Central memory CD4-positive, alpha-beta T cell (primary cell): ENCODE measurements at places on chromosomes 3 and 15.

- DNase-seq: peak; percentile 10
These were observed 26.4 kb downstream of the TYRO3 start for GRCh38 chr15:41585127-41586047.

DNA sequence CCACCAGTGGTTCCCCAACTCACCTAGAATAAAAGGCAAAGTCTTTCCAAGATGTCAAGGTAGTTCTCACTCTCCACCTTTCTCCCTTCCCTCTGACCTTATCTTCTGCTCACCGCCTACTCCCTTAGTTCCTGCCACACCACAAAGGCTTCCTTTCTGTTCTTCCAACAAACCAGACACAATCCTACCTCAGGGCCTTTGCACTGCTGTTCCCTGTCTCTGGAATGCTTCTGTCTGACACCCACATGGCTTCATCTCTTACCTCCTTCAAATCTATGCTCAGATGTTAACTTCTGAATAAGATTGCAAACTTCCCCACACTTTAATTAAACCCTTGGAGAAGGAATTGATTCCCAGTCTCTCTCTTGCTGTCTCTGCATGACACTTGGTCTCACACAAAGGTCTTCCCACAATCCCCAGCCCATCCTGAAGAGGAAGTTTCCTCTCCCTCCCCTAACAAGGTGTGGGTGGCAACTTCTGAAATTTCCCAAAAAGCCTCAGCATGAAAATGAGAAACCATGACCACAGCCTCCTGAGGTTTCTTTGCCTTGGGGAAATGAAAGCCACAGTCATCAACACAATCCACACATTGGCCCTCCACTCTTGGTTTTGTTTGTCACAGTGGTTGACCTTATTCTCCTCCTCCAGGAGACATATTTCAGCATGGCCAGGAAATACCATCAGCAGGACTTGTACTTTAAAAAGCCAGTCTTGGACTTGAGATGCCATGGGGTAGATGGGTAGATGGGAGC, 3.0 kb upstream of the RYK start:
- no peak for DNase-seq

DNA sequence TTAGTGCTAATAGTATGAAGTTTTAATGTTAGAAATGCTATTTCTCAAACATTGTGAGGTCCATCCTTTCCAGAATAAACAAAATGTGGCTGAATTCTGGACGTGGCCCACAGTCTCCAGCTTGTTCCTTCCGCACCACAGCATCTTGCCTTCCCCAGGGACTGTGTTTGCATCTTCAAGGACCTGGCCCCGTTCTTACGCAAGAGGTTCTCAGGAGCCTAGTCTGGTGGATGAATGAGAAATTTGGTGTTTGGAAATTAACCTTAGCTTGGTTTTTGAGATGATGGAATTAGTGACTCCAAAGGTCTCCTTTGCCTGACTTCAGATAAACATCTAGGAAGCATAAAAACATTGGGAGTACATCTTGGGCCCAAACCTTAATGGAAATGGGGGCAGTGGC, 18.1 kb downstream of the SYNPR start:
- no peak for DNase-seq

DNA sequence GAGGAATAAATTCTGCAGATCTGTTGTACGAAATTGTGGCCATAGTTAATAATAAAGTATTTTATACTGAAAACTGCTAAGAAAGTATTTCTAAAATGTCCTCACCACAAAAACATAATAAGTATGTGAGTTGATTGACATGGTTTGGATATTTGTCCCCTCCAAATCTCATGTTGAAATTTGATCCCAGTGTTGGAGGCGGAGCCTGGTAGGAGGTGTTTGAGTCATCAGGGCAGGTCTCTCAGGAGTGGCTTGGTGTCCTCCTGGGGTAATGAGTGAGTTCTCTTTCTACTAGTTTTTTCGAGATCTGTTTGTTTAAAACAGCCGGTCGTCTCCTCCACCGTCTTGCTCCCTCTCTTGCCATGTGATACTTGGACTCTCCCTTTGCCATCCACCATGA, 424.1 kb upstream of the KCNMB2 start:
- no peak for DNase-seq

DNA sequence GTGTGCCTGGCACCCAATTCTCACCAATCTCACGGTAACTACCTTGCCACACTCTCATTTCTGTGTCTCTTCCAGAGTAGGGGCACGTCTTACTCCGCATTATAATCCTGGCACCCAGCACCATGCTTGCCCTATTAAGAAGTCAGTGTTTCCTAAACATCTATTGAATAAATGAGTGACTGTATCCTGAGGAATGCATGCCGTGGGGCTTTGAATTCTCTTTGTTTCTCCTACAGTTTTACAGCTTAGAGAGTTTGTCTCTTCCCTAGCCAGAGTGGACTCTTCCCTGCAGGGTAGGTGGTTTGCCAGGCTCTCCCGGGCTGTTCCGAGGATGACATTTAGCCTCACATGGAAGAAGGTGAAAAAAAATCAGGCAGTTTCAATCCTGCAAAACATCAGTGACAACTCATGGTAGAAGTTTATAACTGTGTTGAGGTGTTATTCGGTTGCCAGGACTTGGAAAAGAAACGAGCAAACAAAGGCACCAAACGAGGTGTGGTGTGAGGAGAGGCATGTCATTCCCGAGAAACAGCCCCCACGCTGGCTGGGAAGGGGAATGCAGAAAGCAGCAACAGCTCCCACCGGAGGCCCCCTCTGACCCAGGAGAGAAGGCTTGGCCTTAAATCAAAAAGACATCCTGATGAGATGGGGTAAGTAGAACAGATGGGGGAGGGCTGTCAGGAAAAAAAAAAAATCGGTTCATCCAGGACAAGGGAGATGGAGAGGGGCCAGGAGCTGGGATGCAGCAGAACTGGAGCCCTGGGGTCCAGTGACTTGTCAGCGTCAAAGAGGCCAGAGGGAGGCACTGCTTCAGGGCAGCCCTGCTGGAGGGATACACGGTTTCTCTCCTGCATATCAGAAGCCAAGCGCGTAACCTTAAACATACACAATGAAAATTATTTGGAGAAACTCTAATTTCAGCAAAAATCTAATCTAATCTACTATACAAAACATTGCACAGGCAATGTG, 168.4 kb upstream of the ARRDC4 start:
- DNase-seq: no peak
